Testis (tissue), 5 donors: ENCODE measurements at places on chromosomes 16 and 17.
A peak's percentile ranks its signal among the peaks of the same experiment; 100 is the strongest.

- no peak overlapping the region for H3K4me3 ChIP-seq
- DNase-seq = peak; percentile 73
- H3K4me1 ChIP-seq = peaks cover 7% of the 10 kb centered on the region
- no peaks in the 10 kb centered on the region for H3K27me3 ChIP-seq
- no peaks in the 10 kb centered on the region for H3K36me3 ChIP-seq
These were observed 2.8 kb downstream of the TOB1 start for GRCh38 chr17:50863221-50863843.

- H3K27ac ChIP-seq = no peak overlapping the region
- no peaks in the 10 kb centered on the region for H3K27me3 ChIP-seq
- no peaks in the 10 kb centered on the region for H3K4me1 ChIP-seq
These were observed 73.5 kb upstream of the KIF2B start for GRCh38 chr17:53749178-53749577.

GRCh38 chr17:45372325-45372869 is 55.6 kb upstream of the MAP3K14 start:
- no peak for DNase-seq
- H3K27ac ChIP-seq = peak overlapping the region; percentile 65

- no peaks in the 10 kb centered on the region for H3K36me3 ChIP-seq
- peak; percentile 43 for DNase-seq
- H3K4me1 ChIP-seq = peaks cover 10% of the 10 kb centered on the region
- peak overlapping the region; percentile 91 for H3K27ac ChIP-seq
These were observed 555 bp downstream of the NUP88 start for GRCh38 chr17:5418858-5419355.

DNA sequence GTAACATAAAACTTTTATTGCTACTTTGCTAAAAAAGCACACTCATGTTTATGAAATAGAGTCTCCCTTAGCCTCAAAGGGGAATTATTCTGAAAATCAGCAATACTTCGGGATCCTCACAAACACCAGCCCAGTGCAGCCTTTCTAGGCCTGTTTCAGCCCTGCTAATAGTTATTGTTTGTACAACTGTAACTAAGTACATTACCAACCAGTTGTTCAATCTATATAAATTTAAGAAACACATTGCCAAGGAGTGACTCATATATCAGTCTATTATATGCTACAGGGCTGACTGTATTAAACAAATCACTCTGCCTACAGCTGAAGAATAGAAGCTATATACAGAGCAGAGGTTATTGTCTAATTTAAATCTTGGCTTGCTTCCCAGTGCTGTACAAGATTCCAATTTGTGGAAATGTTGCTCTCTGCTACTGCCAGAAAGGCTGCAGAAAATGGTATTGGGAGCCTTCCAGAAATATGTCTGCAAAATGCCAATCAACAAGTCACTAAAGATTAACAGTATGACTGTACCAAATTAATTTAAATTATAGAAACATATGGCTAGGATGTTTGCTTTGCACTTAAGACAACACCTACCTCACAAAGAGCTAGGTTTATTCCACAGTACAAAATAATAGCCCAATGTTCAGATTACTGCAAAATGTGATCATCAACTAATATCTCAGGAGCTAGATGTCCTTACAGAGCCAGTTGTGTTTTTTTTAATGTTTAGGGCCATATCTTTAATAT is 49.7 kb downstream of the TOX3 start:
- no peaks in the 10 kb centered on the region for H3K27me3 ChIP-seq
- H3K4me3 ChIP-seq = no peak overlapping the region
- H3K27ac ChIP-seq = no peak overlapping the region
- no peak for DNase-seq

- H3K27me3 ChIP-seq = no peaks in the 10 kb centered on the region
- no peak overlapping the region for H3K27ac ChIP-seq
- no peak overlapping the region for H3K4me3 ChIP-seq
- DNase-seq = no peak
- no peaks in the 10 kb centered on the region for H3K36me3 ChIP-seq
- H3K4me1 ChIP-seq = no peaks in the 10 kb centered on the region
These were observed 13.3 kb downstream of the NXPH3 start for GRCh38 chr17:49588726-49589576.

- no peaks in the 10 kb centered on the region for H3K4me1 ChIP-seq
- H3K27me3 ChIP-seq = no peaks in the 10 kb centered on the region
- no peak overlapping the region for H3K27ac ChIP-seq
- no peak overlapping the region for H3K4me3 ChIP-seq
These were observed 403 bp upstream of the KRTAP3-1 start for GRCh38 chr17:41009301-41009760.

DNA sequence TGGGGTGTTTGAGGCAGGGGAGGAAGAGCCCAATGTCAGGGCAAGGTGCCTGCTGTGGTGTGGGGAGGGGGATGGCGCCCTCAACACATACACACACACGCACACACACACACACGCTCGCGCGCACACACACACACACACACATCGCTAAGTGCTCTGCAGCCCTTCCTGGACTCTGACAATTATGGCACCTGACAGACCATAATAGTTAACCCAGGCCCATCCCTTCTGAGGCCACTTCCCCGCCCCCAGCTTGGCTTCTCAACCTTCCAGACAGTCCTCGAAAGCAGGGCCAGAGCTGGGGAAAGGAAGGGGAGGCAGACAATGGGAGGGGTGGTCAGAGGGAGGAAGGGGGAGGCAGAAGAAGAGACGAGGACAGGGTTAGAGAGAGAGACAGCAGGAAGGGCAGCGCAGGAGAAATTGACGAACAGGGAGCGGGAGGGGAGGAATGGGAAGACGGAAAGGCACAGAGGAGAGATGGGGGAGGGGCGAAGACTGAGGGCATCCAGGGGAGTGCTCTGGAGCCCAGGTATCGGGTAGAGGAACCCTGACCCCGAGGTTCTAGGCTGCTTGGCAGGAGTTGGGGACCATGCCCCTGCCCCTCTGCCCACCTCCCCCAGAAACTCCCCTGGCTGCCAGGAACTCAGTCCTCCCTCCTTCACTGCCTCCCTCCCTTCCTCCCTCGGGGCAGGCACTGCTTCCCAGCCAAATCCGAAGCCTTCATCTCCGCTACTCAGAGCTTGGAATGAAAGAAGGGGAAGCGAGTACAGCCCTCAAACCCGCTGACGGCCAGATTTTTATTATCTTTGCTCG is 4.0 kb downstream of the SRCIN1 start:
- DNase-seq = peak; percentile 36
- no peaks in the 10 kb centered on the region for H3K27me3 ChIP-seq
- no peaks in the 10 kb centered on the region for H3K36me3 ChIP-seq
- no peak overlapping the region for H3K27ac ChIP-seq
- no peak overlapping the region for H3K4me3 ChIP-seq
